Urothelium cell line (cell line): ENCODE measurements at places on chromosomes 6 and 20.

- DNase-seq: no peak
Observed at GRCh38 chr6:104256646-104257045, 603.1 kb downstream of the HACE1 start.

GRCh38 chr6:36302227-36302976, 32.5 kb downstream of the PNPLA1 start:
- DNase-seq: peak; percentile 85

GRCh38 chr6:21590346-21590745, 3.2 kb upstream of the SOX4 start:
- DNase-seq: no peak

- no peak for DNase-seq
Observed at GRCh38 chr20:51380401-51381385, 161.8 kb downstream of the NFATC2 start.

DNA sequence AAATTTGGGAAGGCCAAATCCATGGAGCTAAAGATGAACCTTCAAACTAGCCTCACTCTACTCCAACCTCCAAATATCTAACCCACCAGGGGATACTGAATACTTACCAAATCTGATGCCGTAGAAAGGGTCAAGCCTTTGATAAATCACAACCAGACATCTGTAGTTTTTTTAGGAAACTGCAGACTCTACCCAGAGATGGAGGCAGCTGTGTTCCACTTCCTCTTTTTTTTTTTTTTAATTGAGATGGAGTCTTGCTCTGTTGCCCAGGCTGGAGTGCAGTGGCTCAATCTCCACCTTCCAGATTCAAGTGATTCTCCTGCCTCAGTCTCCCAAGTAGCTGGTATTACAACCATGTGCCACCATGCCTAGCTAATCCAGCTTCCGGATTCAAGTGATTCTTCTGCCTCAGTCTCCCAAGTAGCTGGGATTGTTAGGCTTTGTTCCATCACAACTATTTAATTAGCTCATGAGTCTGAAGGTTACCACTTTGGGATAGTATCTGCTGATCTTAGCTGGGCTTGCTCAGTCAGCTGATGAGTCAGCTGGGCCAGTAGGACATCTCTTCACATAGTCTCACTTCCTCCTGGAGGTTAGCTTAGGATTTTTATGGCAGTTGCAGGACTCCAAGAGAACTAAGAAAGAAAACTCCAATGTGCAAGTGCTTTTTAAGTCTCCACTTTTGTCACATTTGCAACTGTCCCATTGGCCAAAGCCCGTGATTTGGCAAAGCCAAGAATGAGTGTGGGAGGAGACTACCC, 13.3 kb downstream of the FRK start:
- no peak for DNase-seq

- DNase-seq: no peak
Observed at GRCh38 chr20:17501701-17502100, 29.5 kb downstream of the BFSP1 start.

GRCh38 chr20:61331543-61331942, 79.5 kb downstream of the CDH4 start:
- no peak for DNase-seq

DNA sequence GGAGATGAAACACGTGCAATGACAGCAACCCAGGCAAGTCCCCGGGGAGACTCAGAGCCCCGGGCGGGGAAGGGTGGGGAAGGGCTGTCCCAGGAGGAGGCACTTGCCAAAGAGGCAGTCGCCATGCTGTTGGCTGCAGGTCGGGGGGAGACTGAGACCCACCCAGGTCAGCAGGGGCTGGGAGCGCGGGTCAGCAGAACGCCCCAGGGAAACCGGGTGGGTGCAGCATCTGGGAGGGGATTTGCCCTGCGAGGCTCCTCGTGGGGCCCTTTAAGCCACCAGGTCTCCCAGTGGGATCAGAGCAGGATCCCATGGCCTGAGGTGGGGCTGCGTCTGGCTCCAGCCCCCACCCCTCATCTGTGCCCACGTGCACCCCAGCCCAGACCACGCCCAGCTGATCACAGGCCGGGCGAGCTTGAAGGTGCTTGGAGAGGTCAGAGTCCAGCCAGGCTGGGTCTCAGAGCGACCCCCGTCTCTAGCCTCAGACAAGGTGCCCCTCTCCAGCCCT, 65.5 kb downstream of the YTHDF1 start:
- no peak for DNase-seq

- no peak for DNase-seq
Observed at GRCh38 chr6:128114164-128114563, 213.3 kb upstream of the THEMIS start.

DNA sequence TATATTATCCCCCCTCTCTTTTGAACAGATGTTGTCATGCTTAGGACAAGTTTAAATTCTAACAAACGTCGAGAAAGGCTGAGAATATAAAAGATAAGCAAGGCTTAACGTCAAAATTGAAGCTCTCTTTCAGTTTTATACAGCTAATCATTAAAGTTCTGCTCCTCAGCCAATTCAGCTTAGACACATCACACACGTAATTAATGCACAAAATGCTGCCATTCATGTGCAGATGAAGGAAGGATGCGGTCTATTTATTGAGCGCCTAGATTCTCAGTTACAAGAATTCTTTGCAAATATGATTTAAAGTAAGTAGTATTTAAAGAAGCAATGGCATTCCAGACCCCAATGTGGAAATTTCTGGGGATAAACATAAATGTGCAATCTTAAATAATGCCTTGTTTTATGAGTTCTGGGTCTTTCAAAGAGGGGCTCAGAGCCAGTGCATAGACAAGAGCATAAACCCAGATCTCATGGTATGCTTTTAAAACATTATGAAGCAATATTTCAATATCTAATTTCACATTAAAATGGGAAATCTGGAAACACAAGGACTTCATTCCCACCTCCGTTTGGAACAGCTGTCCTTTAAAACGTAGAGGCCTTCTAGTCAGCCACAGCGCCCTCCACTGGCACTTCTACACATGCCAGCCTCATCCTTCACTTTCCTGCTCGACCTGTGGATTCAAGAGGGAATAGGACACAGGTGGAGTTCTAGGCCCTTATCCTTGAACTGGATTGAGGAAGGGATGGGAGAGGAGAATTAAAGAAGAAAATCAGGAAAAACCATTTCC, 85.8 kb downstream of the LYRM4 start:
- DNase-seq: no peak

GRCh38 chr6:127581576-127581975, 4.6 kb downstream of the C6orf58 start:
- no peak for DNase-seq

- DNase-seq: no peak
Observed at GRCh38 chr6:139017227-139017626, 11.3 kb upstream of the ABRACL start.

DNA sequence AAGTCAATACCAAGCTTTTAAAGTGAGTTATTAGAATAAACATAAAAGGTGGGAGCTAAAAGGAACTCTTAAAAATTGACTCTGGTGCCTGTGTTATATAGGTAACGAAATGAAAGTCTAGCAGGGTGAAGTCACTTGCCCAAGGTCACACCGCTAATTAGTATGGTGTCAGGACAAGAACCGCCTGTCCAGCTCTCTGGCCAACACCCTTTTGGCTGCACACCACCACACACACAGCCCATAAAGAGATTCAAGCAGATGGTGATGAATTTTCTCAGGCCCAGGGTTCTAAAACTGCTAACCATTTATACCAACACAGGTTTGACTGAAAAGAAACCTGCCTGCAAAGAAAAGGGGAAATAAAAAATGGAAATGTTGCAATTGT, 20.2 kb downstream of the GFOD1 start:
- no peak for DNase-seq

- DNase-seq: no peak
Observed at GRCh38 chr6:168711666-168712300, 270.8 kb downstream of the SMOC2 start.

DNA sequence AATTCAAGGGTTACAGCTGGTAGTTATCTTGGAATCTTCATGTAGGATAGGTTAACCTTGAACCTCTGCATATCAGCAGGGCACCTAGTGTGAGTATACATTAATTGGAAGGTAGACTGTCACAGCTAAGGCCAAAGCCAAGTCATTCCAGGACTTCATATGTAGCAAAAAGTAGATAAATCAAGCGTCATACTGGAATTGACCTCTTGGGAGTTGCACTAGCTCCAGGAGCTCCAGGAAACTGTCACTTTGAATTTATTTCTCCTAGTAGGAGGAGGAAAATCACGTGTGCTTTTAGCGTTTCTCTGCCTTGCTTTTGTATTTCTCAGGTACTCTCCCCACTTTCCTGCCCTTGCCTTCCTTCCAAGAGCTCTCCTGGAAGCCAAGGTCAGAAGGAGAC, 30.3 kb downstream of the RIPOR2 start:
- DNase-seq: no peak

DNA sequence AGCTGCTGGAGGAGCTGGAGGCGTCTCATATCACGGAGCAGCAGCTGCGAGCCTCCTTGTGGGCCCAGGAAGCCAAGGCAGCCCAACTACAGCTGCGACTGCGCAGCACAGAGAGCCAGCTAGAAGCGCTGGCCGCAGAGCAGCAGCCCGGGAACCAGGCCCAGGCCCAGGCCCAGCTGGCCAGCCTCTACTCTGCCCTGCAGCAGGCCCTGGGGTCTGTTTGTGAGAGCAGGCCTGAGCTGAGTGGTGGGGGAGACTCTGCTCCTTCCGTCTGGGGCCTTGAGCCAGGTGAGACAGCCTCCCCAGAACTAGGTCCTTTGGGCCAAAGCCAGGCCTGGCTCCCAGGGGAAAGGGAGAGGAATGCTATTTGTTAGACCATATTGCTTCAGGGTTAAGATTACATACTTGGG, 31.7 kb downstream of the C20orf173 start:
- DNase-seq: no peak

GRCh38 chr20:41497186-41497895, 120.8 kb downstream of the CHD6 start:
- DNase-seq: no peak

GRCh38 chr6:146866731-146867414, 268.1 kb downstream of the ADGB start:
- no peak for DNase-seq
